ENCODE measurements at places on chromosomes 7 and 10.

- no peak for DNase-seq
These were observed 71.3 kb downstream of the CPEB3 start for GRCh38 chr10:92219559-92219958.

- no peak for DNase-seq
These were observed 221.2 kb upstream of the LYZL1 start for GRCh38 chr10:29067628-29068027.

- DNase-seq = no peak
These were observed 3.0 kb downstream of the BUB3 start for GRCh38 chr10:123157210-123157609.

DNA sequence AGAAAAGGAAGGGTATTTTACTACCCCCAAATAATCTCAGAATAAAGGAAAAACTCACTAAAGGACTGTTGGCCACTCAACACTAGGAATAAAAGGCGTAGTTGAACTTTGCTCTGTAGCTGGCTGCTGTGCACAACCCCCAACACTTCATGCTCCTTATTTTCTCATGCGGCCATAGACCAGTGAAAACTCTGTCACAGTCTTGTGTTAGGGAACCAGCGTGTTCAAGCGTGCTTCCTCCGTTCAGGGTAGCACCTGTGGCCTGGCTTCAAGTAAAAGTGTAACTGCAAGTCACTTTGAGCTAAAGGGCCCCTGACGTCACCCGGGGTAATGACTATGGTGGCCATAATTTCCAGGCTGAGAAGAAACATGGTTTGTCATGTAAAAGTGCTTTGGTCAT lies 27.0 kb downstream of the BLNK start:
- DNase-seq = no peak

DNA sequence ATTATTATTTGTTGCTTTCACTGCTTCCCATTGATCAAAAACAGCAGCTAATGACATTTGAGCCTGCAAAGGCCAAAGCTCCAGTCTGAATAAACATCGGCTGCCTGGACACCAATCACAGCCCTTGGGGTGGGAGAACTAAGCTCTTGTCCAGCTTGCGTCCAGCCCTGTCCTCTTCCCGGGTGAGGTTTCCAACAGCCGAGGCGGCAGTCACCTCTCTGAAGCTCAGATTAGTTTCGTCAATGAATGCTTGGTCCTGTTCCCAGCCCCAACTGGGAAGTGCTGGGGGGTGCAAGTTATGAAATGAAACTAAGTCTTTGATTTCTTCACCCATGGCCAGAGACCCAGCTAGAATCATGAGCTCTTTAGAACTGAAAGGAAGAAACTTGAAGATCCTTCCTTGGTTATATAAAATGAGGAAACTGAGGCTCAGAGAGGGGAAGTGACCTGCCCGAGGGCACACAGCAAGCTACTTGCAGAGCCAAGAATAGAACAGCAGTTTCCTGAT lies 114.0 kb upstream of the TCF7L2 start:
- no peak for DNase-seq

GRCh38 chr10:24889639-24890038 lies 62.8 kb downstream of the PRTFDC1 start:
- DNase-seq = no peak

DNA sequence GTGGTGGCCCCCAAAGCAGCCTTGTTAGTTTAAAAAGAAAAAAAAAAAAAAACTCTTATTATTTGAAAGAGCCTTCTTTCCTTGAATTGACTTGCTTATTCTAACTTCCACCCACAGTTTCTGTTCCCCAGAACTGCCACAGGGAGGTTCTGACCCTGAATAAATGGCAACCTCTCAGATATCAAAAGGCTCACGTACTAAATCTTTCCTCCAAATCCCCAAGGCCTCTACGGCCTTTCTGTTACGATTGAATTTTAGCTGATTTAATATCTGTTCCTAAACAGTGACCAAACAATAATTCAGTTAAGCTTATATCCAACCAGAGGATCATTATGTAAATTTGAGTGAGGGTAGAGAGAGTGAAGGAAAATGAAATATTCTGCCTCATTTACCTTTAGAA lies 482.8 kb downstream of the GFRA1 start:
- DNase-seq = no peak

GRCh38 chr10:117476716-117477115 lies 65.8 kb upstream of the EMX2 start:
- DNase-seq = no peak

GRCh38 chr7:97752215-97752614 lies 20.3 kb downstream of the TAC1 start:
- DNase-seq = no peak

DNA sequence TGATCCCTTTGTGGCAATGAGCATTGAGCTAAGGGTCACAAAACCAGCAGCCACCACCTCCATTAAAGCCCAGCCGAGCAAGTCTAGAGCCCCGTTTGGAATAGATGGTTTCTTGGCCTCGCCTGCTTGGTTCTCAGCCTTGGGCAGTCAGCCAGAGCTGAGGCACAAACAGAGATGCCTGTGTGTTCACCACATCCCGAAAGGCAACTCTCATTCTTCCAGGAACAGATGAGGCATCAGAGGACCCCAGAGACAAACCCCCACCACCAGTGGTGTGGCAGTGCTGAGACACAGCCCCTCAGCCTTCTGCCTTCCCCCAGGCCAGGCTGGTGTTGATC lies 203.3 kb upstream of the ZMIZ1 start:
- DNase-seq = no peak
